Stimulated activated CD4-positive, alpha-beta T cell treated with anti-CD3 and anti-CD28 coated beads, Interleukin-15, amount 100 ng/mL, for 1 hour (primary cell): ENCODE measurements at places on chromosomes 6 and 20.

DNA sequence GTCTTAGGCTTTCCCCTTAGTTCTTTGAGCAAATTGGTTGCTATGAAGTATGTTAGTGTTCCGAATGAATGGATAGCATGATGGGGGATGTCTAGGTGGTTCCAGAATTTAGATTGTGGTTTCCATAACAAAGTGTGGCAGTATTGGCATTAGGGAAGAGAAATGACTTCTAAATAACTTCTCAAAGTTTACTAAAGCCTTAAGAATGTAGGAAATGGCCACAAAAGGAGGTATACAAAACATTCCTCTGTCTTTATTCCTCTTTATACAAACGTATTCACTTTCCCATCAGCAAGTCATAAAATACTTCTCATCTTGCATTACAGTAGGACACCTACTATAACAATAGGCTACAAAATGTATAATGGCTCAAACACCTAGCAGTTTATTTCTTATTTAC lies 279.6 kb downstream of the ESR1 start:
- DNase-seq: no peak

DNA sequence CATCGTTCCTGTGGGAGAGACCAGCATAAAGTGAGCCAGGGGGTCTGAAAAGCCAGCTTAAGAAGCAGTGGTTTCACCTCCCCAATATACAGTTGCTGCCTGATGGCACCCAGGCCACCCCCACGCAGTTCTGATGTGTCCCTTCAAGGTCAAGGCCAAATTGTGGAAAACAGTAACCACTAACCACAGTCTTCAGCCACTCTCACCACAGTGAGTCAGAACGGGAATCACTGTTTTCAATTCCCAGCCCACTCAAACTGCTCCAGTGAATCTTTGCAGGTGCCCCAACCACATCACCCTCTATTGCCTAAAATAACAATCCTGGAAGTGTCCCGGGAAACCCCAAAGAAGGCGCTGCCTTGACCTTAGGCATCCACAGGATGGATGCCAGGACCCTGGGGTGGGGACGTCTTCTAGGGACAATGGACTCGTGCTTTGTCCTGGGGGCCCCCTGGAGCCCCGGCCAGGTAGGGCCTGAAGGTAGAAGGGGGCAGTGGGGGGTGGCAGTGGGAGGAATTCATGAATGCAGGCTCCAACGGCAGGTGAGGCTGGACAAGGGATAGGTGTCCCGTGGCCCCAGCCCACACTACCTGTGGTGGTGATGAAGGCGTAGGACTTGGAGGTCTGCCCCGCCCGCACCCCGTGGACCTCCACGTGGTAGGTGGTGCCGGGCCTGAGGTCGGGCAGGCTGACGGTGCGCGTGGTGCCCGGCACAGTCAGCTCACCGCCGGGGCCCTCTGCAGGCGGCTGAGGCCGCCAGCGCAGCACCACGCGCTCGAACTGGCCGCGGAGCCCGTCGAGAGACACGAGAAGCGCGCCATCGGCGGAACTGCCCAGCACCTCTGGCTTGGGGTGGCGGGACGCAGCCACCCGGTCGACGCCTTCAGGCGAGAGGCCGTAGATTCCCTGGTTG lies 22.2 kb downstream of the TNXB start:
- no peak for DNase-seq

GRCh38 chr20:48019496-48019895 lies 234.2 kb upstream of the SULF2 start:
- DNase-seq: no peak

DNA sequence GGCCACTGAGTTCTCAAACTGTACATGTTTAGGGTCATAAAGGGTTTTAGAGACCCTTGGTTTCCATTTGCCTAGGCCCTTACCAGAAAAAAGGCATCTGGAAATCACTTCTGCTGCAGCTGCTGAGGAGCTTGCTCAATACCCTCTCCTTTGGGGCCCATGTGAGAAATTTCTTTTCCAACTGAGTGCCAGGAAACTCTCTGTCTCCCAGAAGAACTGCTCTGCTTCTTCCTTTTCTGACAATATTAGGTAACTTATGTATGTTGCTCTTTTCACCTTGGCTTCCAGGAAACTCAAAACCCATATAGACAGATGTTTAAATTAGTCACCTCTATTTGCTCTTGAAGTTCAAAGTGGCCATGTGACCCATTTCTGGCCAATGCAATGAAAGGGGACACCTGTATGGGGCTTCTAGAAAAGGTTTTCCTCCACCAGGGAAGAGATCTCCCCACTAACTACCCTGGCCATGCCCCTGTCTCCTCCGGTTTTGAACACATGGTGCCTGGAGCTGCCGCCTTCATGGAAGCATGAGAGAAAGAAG lies 121.6 kb downstream of the PREX1 start:
- DNase-seq: no peak

DNA sequence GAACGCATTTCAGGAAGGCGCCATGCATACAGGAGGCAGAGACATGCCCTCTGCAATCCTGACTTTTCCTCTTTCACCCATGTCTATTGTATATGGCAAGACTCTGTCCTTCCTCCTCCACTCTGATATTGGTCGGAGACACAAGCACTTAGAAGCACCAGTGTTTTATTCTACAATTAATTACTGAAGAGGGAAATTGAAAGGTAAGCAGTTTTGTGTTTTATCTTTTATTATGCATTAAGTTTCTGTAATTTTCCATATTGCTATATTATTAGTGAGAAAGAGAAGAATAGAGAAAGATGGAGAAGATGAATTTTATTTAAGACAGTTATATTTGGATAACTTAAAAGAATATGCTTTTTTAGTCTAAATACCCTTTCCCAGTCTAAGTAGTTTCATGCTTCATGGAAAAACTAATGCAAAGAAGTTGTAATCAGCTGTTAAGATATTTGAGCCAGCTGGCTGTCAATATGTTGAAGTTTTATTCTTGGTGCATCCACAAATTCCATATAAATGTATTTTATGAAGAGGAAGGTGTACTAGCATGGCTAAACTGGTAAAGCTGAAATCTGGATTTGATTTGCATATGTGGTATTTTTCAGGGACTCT lies 13.6 kb downstream of the ARID1B start:
- no peak for DNase-seq
